Right cardiac atrium (tissue), 5 donors: ENCODE measurements at places on chromosomes 13 and 19.

- DNase-seq = peak; percentile 84
These were observed 90.3 kb downstream of the KDM4B start for GRCh38 chr19:5059213-5059574.

GRCh38 chr19:37583340-37583739 lies 11.3 kb downstream of the ZNF571 start:
- DNase-seq = no peak

DNA sequence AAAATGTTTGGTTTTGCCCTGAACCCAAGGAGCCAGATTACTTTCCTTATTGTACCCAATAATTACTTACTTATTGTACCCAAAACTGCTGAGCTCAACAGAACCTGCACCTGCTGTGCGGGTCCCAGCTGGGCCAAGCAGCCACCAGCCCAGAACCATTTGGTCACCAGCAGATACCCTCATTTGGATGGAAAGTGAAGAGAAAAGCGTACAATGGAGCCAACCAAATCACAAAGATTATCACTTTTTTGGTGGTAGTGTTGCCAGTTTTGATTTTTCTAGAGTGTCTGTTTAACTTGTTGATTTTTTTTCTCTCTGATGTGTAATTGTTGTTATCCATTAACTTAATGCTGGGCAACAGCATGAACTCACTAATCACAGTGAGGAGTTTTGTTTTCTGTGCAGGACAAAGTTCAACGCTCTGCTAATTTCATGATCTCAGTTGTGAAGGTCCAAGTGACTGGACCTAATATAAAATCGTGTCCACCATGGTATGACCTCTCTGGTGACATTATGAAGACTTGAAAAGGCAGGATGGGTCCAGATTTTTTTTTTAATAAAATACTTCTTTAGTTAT lies 23.8 kb downstream of the SPATA13 start:
- DNase-seq = no peak

GRCh38 chr13:20973886-20974425 lies 71.4 kb upstream of the XPO4 start:
- DNase-seq = no peak

DNA sequence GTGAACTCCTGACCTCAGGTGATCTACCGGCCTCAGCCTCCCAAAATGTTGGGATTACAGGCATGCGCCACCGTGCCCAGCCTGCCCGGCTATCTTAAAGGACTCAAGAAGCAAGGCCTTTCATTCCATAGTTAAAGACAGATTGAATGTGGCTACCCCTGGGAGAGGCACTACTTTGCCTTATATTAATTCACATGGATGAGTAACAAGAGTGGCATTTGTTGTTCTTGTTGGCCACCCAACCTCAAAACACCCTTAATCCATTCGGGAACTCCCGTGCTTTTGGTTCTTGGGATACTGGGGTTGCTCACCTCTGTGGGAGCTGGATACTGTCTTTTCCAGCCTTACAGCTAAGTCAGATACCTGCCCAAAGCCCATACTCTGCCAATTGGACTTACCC lies 34.4 kb upstream of the ABCC4 start:
- no peak for DNase-seq

GRCh38 chr13:46369506-46370277 lies 17.4 kb downstream of the RUBCNL start:
- DNase-seq = no peak
